Transverse colon (tissue), 4 donors: ENCODE measurements at places on chromosomes 7 and 10. TPM values are rescaled to one million over a fixed set of nuclear protein-coding genes. Genes with fewer than 3 reads are reported as not detected.

The HGF gene
- total RNA-seq: 2.2 TPM

The LIPM gene
- total RNA-seq: not detected

The SPDYE6 gene
- total RNA-seq: not detected

The OR2A2 gene
- not detected for total RNA-seq

The FAM20C gene
- total RNA-seq: 10.5 TPM

The NUP205 gene
- total RNA-seq: 25.4 TPM

The MRM2 gene
- 13.8 TPM for total RNA-seq

The SNX10 gene
- 1.5 TPM for total RNA-seq

The FAM25C gene
- not detected for total RNA-seq
